Cardiac septum (tissue), 1 donor: ENCODE measurements at places on chromosomes 5 and 9.

DNA sequence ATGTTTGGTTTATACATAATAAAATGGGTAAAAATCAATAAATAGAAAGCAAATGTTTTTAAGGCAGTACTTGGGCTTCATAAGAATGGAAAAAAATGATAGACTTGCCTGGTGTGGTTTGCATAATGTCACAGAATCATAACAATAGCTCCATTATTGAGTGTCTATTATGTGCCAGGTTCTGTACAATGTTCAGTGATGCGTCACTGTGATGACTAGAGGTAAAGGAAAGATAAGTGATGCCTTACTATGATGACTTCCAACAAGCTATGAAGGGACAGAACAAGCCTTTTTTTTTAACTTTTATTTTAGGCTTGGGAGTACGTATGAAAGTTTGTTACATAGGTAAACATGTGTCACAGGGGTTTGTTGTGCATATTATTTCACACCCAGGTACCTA, 128.8 kb downstream of the TMC1 start:
- DNase-seq: no peak

GRCh38 chr5:157602505-157602904, 26.9 kb upstream of the ADAM19 start:
- DNase-seq: no peak

- DNase-seq: no peak
Measured at GRCh38 chr9:126480813-126481212, 132.9 kb upstream of the LMX1B start.

- DNase-seq: no peak
Measured at GRCh38 chr9:130979591-130980385, 29.2 kb upstream of the LAMC3 start.

GRCh38 chr9:138007566-138007917, 130.0 kb downstream of the CACNA1B start:
- peak; percentile 49 for DNase-seq

DNA sequence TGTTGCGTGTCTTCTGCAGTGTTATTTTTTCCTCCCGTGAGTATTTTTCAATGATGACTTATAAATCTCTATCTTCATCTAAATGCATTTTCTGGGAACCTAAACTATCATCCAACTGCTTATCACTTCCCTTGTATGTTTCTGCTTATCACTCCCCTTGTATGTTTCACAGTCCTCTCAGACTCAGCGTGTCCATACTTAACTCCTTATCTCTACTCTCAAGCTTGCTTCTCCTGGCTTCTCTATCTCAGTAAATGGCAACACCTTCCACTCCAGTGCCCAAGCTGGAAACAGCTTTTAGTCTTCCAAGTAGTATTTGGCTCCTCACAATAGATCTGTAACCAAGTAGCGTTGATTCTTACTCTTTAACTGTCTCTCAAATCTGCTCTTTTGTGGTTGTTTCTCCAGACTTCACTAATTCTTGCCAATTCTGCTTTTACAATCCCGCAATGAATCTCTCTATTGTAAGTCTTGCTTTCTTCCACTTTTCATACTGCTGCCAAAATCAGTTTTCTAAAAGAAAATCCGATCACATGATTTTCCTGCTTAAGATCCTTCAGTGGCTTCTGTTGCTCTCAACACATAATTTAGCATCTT, 33.8 kb upstream of the TXNDC8 start:
- DNase-seq: no peak

- DNase-seq: no peak
Measured at GRCh38 chr5:60597572-60598320, 102.2 kb downstream of the DEPDC1B start.

- DNase-seq: no peak
Measured at GRCh38 chr9:73162987-73163768, 11.5 kb downstream of the ANXA1 start.

GRCh38 chr5:67971223-67971830, 244.2 kb upstream of the PIK3R1 start:
- no peak for DNase-seq
